Left lung (tissue), 14 donors: ENCODE measurements at places on chromosomes 4 and X. TPM values are rescaled to one million over a fixed set of nuclear protein-coding genes. Genes with fewer than 3 reads are reported as not detected.

DNA sequence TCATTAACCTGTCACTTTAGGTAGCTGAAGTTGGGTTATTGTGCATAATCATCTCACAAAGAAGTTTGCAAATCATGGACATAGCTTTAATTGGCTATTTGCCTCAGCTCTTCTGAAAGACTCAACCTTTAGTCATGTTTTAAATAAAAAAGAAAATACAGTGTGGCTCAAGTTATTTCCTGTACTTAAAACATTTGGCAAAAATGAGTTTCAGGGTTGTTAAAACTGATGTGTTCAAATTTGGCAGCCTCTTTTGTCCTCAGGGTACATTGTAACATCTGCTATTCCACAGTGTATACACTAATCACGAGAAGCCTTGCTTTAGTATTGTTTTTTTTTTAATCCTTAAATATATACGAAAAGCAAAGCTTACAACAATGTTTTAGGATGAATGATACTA, 31.5 kb upstream of the HPGD start:
- no peak for DNase-seq

Gene USP17L17
- not detected for polyA plus RNA-seq

Gene PAGE2B
- not detected for polyA plus RNA-seq

- DNase-seq, result no peak
Measured at GRCh38 chr4:85116008-85116407, 149.5 kb upstream of the WDFY3 start.

Gene HERC5
- polyA plus RNA-seq, result 5.8 TPM

- peak; percentile 11 for DNase-seq
Measured at GRCh38 chrX:140572724-140573123, 67.9 kb upstream of the SOX3 start.

GRCh38 chr4:48361012-48361400, 19.7 kb downstream of the SLAIN2 start:
- DNase-seq, result no peak

DNA sequence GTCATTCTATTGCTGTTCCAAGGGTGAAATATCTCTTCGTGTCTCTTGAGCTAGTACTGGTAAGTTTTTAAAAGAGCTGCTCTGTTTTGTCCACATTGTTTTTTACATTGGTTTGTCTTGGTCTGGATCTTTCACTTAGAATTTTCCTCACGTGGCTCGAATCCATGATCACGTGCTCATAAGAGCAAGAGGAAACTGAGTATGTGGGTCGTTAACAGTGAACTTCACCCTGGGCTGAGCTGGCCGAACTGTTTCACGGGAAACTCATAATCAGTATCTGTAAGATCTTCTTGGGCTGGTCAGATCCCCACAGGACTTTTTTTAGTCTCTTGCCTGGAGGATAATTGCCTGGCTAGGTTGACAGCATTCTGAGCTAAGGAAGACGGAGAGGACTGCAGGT, 77.8 kb upstream of the HELT start:
- no peak for DNase-seq

Gene STBD1
- polyA plus RNA-seq, result 2.2 TPM

GRCh38 chrX:95152810-95153209, 1478.8 kb downstream of the FAM133A start:
- DNase-seq, result no peak

GRCh38 chrX:19823031-19823430, 64.4 kb downstream of the SH3KBP1 start:
- no peak for DNase-seq

GRCh38 chrX:2500803-2501558, at the start of the genes DHRSX and ZBED1:
TSS of gene DHRSX (minus strand) at chrX:2500976. CDS start at chrX:2500925, 51 bp downstream.
TSS of gene ZBED1 (minus strand) at chrX:2500976. CDS start at chrX:2490719, 10,257 bp downstream.
- peak; percentile 35 for DNase-seq

Gene GPRASP2
- 36.4 TPM for polyA plus RNA-seq

Gene MED14
- 60.4 TPM for polyA plus RNA-seq

Gene CC2D2A
- polyA plus RNA-seq, result 46.7 TPM

- DNase-seq, result no peak
Measured at GRCh38 chrX:41906515-41907187, 16.7 kb downstream of the CASK start.

- DNase-seq, result peak; percentile 10
Measured at GRCh38 chrX:63349307-63349706, 1.8 kb downstream of the SPIN4 start.

GRCh38 chr4:10172278-10172921, 55.8 kb upstream of the WDR1 start:
- no peak for DNase-seq
